ENCODE measurements at places on chromosomes 13 and 19. TPM values are rescaled to one million over a fixed set of nuclear protein-coding genes. Genes with fewer than 3 reads are reported as not detected.

The LSR gene
- 16.4 TPM for total RNA-seq

The KIR3DL2 gene
- not detected for total RNA-seq

The SEMA6B gene
- 0.37 TPM for total RNA-seq

The NDUFS7 gene
- 84.3 TPM for total RNA-seq

The GPR183 gene
- 84.5 TPM for total RNA-seq

The CAMSAP3 gene
- 0.80 TPM for total RNA-seq

The REXO1 gene
- 56.3 TPM for total RNA-seq

The C19orf85 gene
- not detected for total RNA-seq

The RDH8 gene
- total RNA-seq, result not detected

The MTMR6 gene
- total RNA-seq, result 19.8 TPM

The DNAJB1 gene
- total RNA-seq, result 56.1 TPM

The TMEM205 gene
- total RNA-seq, result 68.1 TPM

The TRIM13 gene
- total RNA-seq, result 54.4 TPM

The ZNF708 gene
- total RNA-seq, result 24.3 TPM

The LRFN3 gene
- total RNA-seq, result 1.8 TPM

The NFIX gene
- 2.6 TPM for total RNA-seq

The MEDAG gene
- not detected for total RNA-seq

The F10 gene
- not detected for total RNA-seq

The CGB2 gene
- total RNA-seq, result not detected
